ENCODE measurements at places on chromosomes 4 and X.
A peak's percentile ranks its signal among the peaks of the same experiment; 100 is the strongest.

DNA sequence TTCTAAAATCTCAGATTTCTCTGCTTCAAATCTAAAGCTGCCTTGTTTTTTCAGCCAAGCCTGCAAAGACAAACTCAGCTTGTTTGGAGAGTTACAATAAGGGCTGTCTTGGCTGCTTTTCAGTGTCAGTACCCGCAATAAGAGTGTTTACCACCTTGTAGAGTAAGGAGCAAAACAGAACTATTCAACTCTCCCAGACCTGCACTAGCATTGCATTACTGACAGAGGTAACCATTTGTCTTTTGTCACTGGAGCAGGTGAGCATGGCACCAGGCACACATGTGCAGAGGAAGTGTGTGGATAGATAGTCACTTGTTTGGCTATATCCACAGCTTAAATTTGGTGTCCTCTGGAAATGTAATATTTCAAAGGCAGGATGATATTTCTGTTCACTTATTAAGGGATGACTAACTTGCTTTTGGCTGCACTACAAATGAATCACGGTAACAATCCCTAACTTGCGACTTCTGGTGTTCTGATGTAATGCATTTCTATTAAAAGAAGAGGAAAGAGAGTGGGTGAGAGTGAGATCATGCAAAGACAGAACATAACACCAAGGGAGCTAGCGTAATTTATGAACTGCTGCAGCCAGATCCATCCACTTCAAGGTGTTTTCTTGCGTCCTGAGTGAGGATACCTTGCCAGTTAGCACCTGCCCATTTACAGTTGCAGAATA is 38.6 kb downstream of the PTCHD1 start:
- peak; percentile 19 for DNase-seq

GRCh38 chr4:166421556-166422156 is 548.6 kb downstream of the TLL1 start:
- no peak for DNase-seq

- no peak for DNase-seq
Observed at GRCh38 chrX:17596061-17596460, 141.2 kb upstream of the SCML1 start.

- no peak for DNase-seq
Observed at GRCh38 chrX:39889704-39890103, 208.1 kb downstream of the BCOR start.

- DNase-seq: no peak
Observed at GRCh38 chr4:151012820-151013219, 2.3 kb downstream of the LRBA start.
